ENCODE measurements at places on chromosomes 13 and 19.

DNA sequence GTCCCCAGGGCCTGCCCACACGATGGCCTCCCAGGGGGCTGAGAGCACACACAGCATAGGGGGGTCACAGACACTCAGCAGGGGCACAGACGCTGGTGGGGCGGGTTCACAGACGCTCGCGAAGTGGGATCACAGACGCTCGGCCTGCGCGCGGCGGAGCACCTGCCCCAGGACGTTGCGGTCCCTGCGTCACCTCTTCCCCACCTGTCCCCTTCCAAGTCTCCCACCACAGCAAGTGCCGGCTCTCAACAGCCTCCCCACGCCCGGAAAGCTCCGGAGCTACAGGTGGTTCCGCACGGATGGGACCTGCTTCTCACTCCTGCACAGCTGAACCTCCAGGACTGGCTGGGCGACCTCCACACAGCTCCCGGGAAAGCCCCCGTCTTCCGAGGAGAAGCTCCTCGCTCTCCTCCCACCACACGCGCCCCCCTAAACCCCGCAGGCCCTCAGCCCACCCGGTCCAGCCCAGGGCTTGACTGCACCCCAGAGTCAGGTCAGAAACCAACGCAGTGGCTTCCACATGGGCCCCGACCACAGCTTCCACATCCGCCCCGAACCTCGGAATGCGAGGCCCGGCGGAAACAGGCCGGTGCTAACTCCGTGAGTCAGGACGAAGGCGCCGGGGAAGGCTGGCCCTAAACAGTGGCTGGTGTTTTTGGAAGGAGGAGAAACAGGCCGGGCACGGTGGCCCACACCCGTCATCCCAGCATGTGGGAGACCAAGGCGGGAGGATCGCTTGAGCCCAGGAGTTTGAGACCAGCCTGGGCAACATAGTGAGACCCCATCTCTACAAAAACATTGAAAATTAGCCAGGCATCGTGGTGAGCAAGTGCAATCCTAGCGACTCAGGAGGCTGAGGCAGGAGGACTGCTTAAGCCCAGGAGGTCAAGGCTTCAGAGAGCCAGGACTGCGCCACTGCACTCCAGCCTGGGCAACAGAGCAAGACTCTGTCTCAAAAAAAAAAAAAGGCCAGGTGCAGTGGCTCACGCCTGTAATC is 16.5 kb downstream of the BTBD2 start:
- DNase-seq: no peak

DNA sequence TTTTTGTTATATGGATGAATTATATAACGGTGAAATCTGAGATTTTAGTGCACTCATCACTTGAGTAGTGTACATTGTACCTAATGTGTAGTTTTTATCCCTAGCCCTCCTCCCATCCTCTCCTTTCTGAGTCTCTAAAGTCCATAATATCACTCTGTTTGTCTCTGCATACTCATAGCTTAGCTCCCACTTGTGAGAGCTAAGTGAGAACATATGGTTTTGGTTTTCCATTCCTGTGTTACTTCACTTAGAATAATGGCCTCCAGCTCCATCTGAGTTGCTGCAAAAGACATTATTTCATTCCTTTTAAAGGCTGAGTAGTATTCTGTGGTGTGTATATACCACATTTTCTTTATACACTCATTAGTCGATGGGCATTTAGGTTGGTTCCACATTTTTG is 94.0 kb downstream of the SLC10A2 start:
- no peak for DNase-seq

- no peak for DNase-seq
These were observed 144.1 kb downstream of the PRR20E start for GRCh38 chr13:57311009-57311586.

DNA sequence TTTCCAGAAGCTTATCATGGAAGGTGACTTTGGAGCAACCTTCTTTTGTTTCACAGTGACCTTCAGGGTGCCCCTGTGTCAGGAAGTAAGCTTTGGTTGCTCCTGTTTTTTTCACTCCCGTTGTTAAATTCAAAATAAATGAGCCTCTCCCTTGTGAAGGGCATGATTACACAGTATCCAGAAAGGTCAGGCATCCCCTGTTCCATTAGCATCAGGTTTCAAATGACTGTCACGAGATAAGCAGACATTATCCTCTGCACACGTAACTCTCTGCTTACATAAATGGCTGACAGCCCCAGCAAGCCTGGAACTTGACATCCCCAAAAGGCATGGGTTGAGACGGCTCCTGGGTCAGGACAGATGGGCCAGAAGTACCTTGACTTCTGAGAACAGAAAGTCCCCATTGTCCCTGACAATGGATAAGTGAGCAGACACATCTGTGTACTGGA is 52.0 kb downstream of the RAB20 start:
- DNase-seq: no peak

GRCh38 chr19:18415178-18415867 is 3.9 kb upstream of the SSBP4 start:
- no peak for DNase-seq

Measured in stimulated activated CD4-positive, alpha-beta T cell treated with anti-CD3 and anti-CD28 coated beads, TNF-alpha, amount 100 ng/mL, for 1 hour (primary cell).